Breast epithelium (tissue), 4 donors: ENCODE measurements at places on chromosomes 5 and 9.

DNA sequence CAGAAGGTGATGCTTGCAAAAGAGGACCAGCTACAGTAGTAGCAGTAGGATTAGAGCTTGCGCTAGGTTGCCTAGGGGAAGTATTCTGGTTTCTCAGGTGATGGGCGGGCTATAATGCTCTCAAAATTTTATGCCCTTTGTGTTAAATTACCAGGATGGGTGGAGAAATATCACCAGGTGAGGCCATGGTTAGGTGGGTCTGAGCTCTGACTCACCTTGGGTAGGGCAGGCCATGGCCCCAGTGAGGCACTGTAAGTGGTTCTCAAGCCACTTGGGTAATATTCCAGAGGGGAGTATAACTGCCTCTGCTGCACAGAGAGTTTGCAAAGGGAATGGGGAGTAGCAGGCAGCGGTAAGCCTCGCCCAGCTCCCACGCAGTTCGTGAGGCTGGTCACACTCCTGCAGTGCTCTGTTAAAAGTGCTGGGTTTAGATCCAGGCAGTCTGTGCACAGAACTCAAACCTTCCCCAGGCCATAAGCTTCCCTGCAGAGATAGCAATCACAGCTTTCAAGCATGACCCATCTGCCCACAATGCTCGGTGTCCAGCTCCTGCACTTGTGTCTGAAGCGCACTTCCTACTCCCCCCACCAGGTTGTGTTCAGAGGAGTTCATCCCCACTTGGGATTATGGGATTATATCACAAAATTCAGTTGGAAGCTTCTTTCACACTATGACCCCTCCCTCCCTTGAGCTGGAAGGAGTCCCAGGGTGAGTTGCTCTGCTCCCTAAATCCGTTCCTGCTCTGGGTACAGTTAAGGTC lies 575.0 kb downstream of the CHSY3 start:
- no peak for DNase-seq

GRCh38 chr5:16742938-16743337 lies 126.1 kb upstream of the RETREG1 start:
- DNase-seq, result no peak

DNA sequence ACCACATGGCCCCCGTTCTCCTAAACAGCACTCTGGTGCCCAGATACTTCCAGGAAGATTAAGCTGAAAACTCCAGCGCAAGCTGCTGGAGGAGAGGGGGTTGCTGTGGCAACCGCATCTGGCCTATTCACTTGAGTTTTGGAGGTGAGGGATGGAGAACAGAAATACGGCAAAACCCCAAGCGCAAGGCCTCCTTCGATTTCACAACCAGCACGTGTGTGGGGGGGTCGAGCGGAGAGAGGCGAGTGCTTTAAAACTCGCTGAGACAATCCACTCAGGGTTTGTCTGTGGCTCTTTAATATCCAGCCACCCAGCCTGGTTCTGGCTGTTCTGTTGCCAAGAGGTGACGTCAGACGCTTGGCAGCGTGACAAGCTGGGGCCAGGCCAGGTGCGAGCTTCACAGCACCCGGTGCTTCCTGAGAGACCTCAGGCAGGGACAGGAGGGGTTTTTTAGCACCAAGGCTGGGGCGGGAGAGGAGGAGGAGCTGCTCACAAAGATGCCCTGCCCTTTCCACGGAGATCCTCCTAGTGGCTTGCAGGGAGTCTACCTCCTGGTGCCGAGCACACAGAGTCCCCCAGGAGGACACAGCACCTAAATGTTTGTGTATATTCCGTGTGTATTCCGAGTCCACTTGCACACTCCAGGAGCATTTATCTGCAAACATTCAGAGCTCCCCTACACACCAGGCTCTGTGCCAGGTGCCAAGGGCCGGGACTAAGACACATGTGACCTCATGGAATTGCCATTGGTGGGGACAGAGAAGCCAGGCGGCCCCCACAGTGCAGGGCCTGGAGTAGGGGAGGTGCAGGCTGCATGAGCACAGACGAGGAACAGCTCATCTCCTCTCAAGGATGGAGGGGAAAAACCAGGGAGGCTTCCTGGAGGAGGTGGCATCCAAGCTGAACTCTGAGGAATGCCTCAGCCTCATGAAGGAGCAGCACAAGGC lies 194.6 kb downstream of the OLFM1 start:
- DNase-seq, result peak; percentile 80

DNA sequence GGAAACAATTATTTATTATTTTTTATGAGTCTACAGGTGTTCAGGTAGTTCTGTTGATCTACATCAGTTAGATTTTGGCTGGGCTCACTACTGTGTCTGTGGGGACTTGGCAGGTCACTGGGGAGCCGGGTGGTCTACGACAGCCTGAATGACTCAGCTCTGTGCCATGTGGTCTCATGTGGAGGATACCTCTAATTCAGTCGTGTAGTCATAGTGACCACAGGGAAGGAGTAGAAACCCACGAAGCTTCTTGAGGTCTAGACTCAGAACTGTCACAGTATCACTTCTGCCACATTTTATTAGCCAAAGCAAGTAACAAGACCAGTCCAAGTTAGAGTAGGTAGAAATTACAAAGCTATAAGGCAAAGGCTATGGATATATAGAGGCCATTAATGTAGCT lies 64.7 kb upstream of the GRAMD2B start:
- DNase-seq, result no peak

DNA sequence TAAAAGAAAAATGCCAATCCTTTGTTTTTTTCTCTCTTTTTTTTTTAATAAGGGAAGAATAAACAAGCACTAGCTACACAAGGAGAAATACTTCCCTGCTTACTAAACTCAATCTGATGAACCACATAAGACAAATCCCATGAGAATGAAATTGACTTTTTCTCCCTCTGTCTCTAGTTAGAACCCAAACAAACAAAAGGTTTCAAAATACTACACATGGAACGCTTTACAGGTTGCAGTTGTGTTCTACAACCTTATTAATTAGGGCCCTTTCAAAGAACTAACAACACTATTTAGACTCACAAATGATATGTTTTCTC lies 124.5 kb downstream of the PDE4D start:
- DNase-seq, result no peak

DNA sequence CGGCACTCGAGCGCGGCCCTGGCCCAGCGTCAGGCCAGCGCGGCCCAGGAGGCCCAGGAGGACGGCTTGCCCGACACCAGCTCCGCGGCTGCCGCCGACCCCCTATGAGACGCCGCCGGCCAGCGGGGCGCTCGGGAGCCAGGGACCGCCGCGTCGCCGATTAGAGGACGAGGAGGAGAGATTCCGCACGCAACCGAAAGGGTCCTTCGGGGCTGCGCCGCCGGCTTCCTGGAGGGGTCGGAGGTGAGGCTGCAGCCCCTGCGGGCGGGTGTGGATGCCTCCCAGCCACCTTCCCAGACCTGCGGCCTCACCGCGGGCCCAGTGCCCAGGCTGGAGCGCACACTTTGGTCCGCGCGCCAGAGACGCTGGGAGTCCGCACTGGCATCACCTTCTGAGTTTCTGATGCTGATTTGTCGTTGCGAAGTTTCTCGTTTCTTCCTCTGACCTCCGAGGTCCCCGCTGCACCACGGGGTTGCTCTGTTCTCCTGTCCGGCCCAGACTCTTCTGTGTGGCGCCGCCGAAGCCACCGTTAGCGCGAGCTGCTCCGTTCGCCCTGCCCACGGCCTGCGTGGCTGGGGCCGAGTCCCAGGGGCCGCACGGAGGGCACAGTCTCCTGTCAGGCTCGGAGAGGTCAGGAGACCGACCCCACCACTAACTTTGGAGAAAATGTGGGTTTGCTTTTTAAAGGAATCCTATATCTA lies 42.6 kb upstream of the CACNA1B start:
- no peak for DNase-seq

- DNase-seq, result no peak
Observed at GRCh38 chr5:129459777-129460671, at the start of gene ADAMTS19. ADAMTS19 (plus strand) TSS chr5:129460298; CDS start chr5:129460392, 94 bp downstream.

GRCh38 chr5:39368116-39368515 lies 3.8 kb upstream of the C9 start:
- no peak for DNase-seq

- no peak for DNase-seq
Observed at GRCh38 chr9:108272349-108272899, 583.4 kb downstream of the ACTL7B start.

DNA sequence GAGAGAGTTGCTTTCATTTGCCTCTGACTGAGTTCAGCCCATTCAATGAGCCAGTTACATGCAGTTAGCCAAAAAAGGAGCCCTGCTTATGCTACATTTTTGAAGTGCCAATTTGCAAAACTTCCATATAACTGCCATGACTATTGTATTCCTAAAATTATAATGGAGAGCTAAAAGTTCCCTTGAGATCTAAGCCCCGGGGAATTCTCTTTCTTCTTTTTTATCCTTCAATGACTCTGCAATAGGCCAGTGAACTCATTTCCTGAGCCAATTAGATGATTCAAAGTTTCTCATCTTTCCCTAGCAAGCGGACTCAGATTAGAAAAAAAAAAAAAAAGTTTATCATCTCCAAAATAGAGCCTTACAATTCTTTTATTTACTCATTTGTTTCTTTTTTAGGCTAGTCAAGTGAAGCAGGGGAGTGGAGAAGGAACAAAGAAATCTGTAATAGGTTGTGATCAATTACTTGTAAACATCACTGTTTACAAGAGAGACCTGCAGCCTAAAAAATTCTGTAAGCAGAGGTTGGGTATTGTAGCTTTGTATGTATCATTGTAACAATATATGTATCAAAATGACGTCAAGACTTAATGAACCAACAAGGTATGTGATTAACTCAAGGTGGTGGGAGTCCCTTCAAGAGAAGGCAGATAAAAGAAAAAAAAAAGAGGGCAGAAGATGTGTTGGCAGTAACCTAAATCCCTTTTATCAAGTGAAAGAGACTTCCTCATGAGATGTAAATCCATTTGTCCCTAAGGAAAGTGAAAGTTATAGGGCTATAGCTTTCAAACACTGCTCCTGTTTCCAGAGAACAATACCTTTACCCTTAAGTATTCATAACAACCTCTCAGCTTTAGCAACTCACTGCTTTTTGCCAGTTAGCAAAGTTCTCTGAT lies 48.7 kb upstream of the HOMER1 start:
- no peak for DNase-seq

GRCh38 chr5:133006653-133007052 lies 19.7 kb downstream of the ZCCHC10 start:
- DNase-seq, result no peak
